Dermis blood vessel endothelial cell (primary cell): ENCODE measurements at places on chromosomes 16 and 17. TPM values are rescaled to one million over a fixed set of nuclear protein-coding genes. Genes with fewer than 3 reads are reported as not detected.

DNA sequence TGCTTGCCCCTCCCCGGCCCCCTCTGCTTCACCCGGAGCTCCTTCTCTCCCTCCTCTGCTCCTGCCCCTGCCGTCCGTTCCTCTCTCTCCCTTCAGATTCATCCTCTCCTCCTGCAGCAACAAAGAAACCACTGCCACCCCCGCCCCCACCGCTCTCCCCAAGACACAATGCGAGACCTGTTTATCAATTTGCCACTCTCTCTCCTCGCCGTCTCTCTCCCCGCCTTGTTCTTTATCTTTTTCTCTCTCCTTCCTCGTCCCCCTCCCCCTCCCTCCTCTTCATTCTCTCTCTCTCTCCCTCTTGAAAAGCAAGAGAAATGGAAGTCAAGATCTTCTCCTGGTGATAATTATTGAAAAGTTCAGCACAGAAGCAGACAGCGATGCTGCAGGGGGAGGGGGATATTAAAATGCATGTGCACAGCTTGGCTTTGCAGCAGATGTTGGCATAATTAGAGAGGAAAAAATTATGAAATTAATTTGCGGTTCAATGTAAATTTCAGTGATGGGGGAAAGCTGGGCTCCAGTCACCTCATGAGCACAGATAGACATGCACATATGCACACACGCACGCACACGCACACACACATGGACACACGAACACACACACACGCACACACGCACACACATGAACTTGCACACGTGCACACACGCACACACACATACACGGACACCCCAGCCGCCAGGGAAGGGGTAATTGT, 58.1 kb upstream of the CBFA2T3 start:
- no peak for DNase-seq

KCNG4 gene
- total RNA-seq: not detected in 2 replicates

DNA sequence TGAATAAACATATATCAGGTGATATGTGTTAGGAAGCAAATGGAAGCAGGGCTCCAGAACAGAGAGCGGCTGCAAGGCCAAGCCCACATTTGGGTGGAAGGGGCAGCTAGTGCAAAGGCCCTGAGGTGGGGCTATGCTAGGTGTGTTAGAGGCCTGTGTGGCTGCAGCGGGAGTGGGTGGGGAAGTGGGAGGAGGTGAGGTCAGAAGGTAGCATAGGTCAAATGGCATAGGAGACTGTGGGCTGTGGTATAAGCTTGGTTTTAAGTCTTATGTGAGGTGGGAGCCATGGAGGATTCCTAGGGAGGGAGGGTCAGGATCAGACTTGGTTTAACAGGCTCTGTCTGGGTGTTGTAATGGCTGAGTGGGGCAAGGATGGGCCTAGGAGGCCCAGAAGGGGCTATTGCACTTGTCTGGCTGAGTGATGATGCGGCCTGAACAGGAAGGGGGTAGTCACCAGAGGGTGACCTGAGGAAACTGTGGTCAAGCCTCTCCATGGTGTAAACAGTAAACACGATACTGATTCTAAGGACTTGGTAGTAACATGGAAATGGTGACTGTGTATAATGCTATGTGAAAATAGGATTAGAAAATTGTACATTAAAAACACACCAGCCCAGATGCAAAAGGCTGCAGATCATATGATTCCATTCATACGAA, 31.1 kb downstream of the RAI1 start:
- peak; percentile 93 for DNase-seq

DNA sequence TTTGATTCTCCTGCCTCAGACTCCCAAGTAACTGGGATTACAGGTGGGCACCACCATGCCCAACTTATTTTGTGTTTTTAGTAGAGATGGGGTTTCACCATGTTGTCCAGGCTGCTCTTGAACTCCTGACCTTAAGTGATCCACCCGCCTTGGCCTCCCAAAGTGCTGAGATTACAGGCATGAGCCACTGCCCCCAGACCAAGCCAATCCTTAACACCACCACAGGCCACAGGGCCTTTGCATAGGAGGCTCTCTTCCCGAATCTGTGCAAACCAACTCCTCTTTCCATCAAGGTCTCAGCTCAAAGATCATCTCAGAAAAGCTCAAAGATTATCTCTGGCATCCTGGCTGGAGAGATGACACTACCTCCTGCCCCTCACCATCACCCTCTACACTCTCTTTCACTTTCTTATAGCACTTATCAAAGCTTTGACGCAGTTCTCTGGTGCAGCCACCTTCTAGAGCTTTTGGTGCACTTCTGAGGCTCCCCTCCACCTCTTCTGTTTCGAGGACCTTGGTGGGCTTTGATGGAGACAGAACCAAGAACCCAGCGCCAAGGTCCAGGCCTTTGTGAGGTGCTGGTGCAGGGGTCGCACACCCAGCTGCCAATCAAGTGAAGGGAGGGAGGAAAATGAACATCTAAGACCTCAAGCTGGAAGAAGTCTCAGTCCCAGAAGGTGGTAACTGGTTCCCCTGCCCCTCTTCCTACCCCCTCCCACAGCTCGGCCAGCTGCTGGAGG, 23.2 kb upstream of the PHB1 start:
- DNase-seq: no peak

GRCh38 chr17:81656835-81657234, 493 bp upstream of the PDE6G start:
- peak; percentile 75 for DNase-seq

TPSD1 gene
- total RNA-seq: not detected in 2 replicates

RBFOX1 gene
- total RNA-seq: not detected in 2 replicates

- DNase-seq: no peak
These were observed 5.9 kb downstream of the UBALD2 start for GRCh38 chr17:76270770-76271668.

DNA sequence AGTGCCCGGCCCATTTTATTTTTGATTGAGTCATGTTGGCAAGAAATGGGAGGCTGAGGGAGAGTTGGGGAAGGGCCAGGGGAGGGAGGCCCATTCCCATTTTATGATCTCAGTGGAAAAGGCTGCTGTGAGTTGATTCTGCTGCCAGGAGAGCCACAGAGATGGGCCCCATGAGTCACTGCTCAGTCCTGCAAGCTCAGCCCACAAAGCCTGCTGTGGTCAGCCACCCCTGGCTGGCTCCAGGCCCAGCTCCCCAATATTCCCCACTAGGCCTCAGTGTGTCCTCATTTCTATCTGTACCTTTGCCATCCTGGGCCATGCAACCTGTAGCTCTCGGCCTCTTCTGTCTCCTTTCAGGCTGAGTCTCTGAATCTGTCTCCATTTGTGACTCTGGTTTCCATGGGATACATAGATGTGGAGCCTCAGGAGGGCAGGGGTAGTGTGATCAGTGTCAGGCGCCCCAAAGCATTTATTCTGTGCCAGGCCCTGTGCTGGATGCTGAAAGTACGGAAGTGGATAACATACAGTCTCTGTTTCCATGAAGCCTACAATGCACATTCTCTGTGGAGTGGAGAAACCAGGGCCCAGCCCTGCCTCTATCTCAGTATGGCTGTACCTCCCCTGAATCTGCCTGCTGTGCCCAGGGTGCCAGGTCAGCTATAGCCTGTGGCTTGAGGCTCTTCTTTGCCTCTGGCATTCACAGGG, 1.9 kb upstream of the PLEKHG4 start:
- peak; percentile 87 for DNase-seq

- DNase-seq: no peak
These were observed 23.9 kb upstream of the DHRS13 start for GRCh38 chr17:28926786-28927185.

ARHGAP23 gene
- 34.9 and 104 TPM in 2 replicates for total RNA-seq

DNA sequence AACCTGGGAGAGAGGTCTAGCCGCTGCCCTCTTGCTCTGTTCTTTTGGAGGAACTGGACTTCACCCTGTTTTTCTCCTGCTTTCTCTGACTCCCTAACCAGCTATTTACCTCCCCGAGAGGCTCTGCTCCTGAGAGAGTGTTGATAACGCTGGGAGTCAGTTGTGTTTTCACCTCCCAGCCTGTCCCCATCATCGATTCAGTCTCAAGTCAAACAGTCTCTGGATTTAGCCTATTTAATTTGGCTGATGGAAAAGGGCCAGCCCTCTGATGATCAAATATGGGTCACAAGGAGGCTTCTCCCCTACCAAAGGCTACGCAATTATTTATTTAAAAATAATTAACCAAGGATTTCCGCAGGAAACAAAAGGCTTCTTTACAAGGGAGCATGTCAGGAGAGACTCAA, 31.8 kb downstream of the HNF1B start:
- DNase-seq: no peak

GRCh38 chr17:28613931-28614381, at the start of gene RSKR:
Gene RSKR (minus strand): TSS chr17:28614185. CDS start chr17:28614161, 24 bp downstream.
- no peak for DNase-seq

GRCh38 chr17:43389046-43389947, 9.5 kb upstream of the ARL4D start:
- peak; percentile 85 for DNase-seq

DNA sequence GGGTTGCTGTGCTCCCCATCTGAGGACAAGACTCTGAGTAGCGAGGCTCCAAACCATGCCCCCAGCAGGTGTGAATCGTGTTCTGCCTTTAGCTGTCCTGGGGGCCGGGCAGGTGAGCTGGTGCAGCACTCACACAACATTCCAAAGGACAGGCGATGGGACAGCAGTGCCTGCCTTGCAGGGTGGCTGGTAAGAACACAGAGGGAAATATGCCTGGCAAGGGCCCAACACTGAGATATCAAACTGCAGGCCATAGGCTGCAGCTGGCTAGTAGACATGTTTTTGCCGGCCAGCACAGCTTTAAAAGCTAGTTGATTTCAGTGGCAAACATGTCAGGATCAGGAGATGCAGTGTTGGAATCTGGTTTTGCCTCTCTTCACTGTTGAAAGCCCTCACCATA, 23.6 kb downstream of the CLEC16A start:
- DNase-seq: no peak
